ENCODE measurements at places on chromosomes 4 and X.

GRCh38 chr4:159979953-159980352 is 877.1 kb downstream of the RAPGEF2 start:
- DNase-seq = no peak

- DNase-seq = no peak
Observed at GRCh38 chrX:12936947-12937346, 30.5 kb downstream of the TLR8 start.

DNA sequence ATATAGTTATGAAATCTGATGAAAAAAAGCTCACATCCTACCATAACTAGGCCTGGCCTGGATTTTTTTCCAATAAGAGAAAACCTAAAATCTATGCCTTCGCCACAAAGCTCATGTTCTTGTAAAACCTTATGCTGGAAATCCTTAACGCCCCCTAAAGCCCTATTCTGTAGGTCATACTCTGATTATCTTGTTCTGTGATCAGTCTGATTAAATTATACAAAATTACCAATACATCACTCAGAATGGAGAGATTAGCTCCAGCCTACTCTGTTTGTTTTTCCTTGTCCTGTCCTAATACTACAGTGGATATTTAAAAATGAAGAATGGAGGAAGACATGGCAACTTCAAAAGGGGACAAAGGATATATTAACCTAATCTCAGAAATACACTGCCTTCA is 7.2 kb downstream of the ZNF827 start:
- DNase-seq = no peak

GRCh38 chrX:136147315-136147901 is at the start of gene FHL1:
FHL1 (plus strand) TSS chrX:136147533.
- DNase-seq = peak; percentile 27

DNA sequence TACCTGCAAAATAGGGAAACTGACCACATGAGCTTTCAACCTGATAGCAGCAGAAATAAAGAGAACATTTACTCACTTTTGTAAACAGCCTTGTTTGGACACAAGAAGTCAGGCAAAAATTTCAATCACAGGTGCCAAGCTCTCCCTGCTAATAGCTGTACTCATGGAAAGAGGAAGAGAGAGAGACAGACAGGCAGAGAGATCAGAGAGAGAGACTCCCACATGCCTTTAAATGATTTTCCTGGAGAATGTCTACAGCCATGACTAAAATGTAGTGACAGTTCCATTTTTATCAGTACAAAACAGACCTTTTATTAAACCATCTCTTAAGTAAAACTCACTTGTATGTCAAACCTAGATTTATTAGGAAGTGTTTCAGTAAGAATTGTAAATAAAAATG is 752.9 kb downstream of the TRAM1L1 start:
- no peak for DNase-seq

GRCh38 chrX:10164879-10165278 is 8.1 kb downstream of the CLCN4 start:
- DNase-seq = no peak

GRCh38 chrX:124348885-124349453 is 2.6 kb downstream of the SH2D1A start:
- DNase-seq = no peak

Data from activated T-cell treated with anti-CD3 and anti-CD28 coated beads for 48 hours (primary cell).